ENCODE measurements at places on chromosomes 2 and 18.

- DNase-seq: peak; percentile 42
Measured at GRCh38 chr2:128304715-128305554, 13.7 kb downstream of the HS6ST1 start.

GRCh38 chr2:19000776-19001175 is 357.6 kb downstream of the OSR1 start:
- no peak for DNase-seq

GRCh38 chr2:201233812-201234662 is 26.3 kb upstream of the CASP8 start:
- no peak for DNase-seq

GRCh38 chr2:106143495-106144215 is 50.4 kb downstream of the UXS1 start:
- no peak for DNase-seq

DNA sequence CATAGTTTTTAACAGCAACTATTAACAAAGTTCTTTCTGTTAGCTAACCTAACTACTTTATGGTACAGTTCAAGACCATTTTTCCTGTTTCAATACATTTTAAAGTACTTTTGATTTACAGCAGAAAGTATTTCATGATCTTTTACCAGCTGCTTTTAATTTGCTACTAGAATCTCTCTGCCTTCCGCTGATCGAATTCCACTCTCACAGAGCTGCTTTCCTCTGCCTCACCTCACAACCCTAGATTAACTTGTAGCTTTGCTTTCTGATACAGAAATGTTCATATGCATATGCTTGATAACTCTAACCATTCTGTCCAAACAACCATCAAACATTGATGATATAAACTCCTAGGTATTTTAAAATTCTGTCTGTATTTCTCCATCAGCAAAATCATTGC is 463.2 kb upstream of the ZEB2 start:
- no peak for DNase-seq

GRCh38 chr2:134504586-134505336 is 214.0 kb downstream of the TMEM163 start:
- no peak for DNase-seq
